A549 treated with Mapracorat at 1 μM for 4 hours (cell line): ENCODE measurements at places on chromosomes 7 and 10. TPM values are rescaled to one million over a fixed set of nuclear protein-coding genes. Genes with fewer than 3 reads are reported as not detected.

The ZC3HAV1 gene
- 29.7 to 32.7 TPM (median 31.1 TPM) in 5 replicates for total RNA-seq

The ANKRD2 gene
- 4.7 to 7.9 TPM (median 6.3 TPM) in 5 replicates for total RNA-seq

The IFRD1 gene
- total RNA-seq, result 26.9 to 33.1 TPM (median 32.2 TPM) in 5 replicates

The SLC13A1 gene
- not detected in 5 replicates for total RNA-seq

The PPP1R3C gene
- total RNA-seq, result 22.1 to 28.4 TPM (median 23.7 TPM) in 5 replicates

The NRBF2 gene
- total RNA-seq, result 18.5 to 27.3 TPM (median 20.2 TPM) in 5 replicates

The CCDC146 gene
- 0.48 to 0.84 TPM (median 0.50 TPM) in 5 replicates for total RNA-seq

The TMEM196 gene
- not detected in 5 replicates for total RNA-seq

The NUTM2B gene
- 0.29 to 0.53 TPM (median 0.34 TPM) in 5 replicates for total RNA-seq

The IFIT2 gene
- 1.8 to 2.8 TPM (median 2.4 TPM) in 5 replicates for total RNA-seq

The GATA3 gene
- 4.1 to 6.4 TPM (median 4.2 TPM) in 5 replicates for total RNA-seq

The OR2A14 gene
- not detected in 5 replicates for total RNA-seq
